ENCODE measurements at places on chromosomes 4 and X.
A peak's percentile ranks its signal among the peaks of the same experiment; 100 is the strongest.

DNA sequence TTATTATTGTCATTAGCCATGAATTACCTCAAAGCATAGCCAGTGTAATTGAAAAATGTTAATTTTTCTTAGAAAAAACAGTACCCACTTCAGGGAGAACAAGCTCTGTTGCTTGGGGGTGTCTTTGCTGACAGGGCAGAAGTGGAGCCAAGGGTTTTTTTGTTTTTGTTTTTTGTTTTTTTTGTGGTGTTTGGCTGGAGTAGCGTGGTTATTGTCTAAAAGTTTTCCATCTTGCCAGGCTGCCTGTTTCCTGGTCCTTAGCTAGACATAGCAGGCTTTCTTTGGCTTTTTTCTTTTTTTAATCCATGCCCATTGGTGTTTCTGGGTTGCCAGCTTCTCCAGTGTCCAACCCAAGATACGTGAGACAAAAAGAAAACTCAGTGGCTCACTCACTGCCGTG is 61.5 kb downstream of the CASP3 start:
- DNase-seq = no peak

DNA sequence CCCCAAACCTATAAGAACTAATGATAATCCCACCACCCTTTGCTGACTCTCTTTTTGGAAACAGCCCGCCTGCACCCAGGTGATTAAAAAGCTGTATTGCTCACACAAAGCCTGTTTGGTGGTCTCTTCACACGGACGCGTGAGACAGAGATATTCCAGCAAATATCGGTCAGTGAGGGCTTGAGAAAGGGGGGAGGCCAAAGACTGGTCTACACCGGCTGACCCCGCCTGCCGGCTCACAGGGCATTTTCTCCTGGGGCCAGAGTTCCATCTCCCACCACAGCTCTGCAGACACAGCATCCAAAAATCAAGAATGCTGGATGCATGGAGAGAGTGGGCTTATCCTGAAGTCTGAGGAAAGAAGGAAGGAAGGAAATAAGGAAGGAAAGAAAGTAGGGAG is 176.0 kb downstream of the SHOX start:
- no peak for DNase-seq

DNA sequence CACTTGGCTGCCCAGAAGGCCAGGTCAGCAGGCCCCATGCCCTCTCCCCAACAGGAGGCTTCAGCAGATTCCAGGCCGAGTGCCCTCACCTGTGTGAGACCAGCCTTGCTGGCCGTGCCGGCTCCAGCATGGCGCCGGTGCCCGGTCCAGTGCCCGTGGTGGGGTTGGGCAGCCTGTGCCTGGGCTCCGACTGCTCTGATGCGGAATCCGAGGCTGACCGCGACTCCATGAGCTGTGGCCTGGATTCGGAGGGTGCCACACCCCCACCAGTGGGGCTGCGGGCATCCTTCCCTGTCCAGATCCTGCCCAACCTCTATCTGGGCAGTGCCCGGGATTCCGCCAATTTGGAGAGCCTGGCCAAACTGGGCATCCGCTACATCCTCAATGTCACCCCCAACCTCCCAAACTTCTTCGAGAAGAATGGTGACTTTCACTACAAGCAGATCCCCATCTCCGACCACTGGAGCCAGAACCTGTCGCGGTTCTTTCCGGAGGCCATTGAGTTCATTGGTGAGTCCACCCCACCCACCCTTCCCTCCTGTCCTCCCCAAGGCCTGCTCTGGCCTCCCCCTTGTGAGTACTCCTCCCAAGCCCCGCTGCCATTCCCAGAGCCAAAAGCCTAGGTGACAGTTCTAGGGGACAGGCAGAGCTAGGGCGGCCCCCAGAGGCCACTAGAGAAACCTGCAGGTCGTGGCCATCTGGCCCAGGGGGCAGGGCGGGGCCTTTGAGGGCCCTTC is 2.3 kb downstream of the DUSP9 start:
- DNase-seq = no peak

DNA sequence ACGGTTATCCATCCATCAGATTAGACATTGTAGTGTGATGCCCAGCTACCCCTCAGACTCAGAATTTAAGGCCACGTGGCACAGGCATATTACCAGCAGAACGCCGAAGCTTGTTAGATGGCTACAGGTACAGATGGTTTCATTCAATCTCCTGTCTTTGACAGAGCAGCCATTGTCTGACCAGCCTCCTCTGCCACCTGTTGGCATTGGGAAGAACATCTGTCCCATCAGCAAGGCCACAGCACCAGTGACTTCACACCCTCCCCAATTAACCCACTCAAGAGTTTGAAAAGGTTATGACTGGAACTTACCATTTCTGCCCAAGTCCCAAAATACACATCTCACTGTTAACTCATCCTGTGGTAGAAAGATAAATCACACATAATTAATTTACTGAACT is 22.0 kb upstream of the PHKA2 start:
- no peak for DNase-seq

DNA sequence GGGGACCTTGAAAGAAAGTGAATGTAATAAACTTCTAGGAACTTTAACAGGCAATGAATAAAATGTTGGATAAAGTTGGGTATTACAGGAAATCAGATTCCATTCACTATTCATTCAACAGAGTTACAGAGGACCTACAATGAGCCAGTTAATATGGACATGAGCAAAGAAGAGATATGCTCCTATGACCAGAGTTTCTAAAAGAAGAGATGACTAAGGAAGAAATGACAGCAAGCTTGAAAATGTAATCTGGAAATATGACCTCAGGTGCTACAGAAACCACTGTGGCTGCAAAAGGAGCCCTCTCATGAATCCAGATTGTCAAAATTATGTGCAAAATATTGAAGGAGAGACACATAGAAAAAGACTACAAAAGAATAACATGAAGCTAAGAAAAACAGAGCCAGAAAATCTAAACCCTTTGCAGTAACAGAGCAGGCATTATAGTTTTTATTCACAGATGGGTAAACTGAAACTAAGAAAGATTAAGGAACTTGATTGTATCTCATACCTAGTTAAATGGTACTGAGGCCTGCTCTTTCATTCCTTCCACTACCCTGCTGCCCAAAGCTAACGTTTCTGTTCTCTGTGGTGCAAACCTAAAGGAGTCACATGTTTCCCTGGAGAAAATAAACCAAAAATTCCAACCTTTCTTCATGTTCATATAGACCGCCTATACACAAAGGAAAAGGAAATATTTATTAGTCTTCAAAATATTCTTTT is 378.3 kb downstream of the GBA3 start:
- DNase-seq = no peak

DNA sequence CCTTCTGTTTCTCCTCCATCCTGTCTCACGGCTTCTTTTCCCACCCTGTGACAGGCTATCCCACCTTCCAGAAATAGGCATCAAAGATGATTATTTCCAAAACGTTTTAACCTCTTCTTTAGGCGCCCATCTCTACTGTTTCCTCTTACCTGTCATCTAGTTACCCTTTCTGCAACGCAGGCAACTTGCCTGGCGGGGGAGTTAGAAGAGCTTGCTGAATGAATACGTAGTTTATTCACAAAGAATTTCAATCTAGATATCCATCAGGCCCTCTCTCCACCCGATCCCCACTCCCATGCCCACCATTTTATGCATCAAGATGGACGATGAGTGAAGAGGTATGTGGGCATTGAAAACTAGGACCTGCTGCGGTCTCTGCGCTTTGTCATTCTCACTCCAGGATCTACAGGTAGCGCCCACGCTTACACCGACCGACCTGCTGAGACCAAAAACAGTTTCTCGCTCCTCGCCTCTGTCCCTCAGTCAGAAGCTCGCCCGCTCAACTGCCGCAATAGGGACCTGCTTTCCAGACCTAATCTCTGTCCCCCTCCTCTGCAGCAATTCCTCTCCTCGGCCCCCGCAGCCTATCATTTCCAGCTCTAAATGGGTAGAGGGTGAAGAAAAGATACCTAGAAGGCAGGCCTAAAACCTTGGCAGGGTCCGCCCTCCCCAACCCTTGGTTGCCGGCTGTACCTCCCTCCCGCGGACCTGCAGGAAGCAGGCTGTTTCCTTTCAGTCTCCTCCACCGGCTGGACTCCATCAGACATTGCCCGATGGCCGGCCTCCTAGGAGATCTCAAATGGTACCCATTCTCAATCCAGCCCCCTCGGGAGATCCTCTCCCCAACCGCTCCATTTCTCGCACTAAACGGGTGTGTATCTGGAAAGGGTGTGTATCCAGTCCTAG is 624 bp downstream of the BEX5 start:
- no peak for DNase-seq

DNA sequence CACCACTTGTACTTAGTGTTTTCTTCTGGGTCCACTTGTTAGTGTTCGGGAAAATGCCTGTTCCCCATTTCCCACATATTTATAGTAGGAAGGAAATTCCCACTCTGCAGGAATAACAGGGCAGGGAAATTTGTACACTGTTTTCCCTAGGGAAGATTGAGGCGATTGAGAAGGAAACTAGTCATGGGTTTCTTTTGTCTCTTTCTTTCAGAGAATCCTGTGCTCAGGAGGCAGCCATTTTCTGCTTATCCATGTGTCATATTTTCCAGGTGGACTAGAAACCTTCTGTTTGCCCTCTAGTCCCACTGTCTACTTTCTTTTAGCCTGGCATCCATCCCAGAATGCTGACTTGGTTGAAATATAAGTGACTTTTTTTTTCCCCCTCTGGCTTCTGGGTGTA is 299.1 kb upstream of the ANKRD50 start:
- DNase-seq = no peak

DNA sequence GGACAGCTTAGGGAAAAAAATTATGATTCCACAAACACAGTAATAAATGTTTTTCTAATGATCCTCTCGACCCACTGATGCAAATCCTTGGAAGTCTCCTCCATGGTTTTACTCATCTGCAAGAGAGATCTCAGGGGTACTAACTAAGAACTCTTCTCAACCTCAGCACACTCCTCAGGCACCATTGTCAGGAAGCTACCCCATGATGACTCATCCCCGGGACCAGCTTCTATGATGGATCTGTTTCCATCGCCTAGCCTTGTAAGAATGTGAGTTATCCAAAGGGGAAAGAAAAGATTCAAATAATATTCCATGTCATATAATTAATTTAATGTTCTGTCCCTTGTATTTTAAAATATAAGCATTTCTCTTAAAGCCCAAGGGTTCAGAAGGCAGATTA is 816.1 kb upstream of the IGFBP7 start:
- no peak for DNase-seq

- DNase-seq = no peak
Observed at GRCh38 chr4:42600578-42600977, 56.3 kb downstream of the ATP8A1 start.

GRCh38 chr4:6204098-6204497 is 3.7 kb upstream of the JAKMIP1 start:
- no peak for DNase-seq

DNA sequence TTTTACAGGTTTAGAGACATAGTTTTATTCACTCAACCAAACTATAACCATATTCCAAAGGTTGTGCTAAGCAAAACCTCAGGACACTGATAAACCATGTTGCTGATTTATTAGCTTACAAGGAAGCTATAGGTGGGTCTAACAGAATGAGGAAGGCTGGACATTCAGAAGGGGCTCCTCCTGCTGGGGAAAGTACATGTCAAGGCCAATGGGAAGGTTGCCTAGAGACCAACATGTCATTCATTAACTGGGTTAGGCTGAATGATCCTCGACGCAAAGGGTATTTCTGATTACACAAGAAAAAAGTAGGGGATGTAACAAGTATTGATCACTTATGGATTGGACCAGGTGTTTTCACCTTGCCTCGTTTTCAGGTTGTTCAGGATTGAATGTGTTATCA is 30.3 kb downstream of the SLC10A6 start:
- DNase-seq = no peak

GRCh38 chr4:24930151-24930550 is 17.3 kb upstream of the CCDC149 start:
- no peak for DNase-seq

GRCh38 chr4:87093443-87094123 is 126.8 kb downstream of the KLHL8 start:
- DNase-seq = no peak

DNA sequence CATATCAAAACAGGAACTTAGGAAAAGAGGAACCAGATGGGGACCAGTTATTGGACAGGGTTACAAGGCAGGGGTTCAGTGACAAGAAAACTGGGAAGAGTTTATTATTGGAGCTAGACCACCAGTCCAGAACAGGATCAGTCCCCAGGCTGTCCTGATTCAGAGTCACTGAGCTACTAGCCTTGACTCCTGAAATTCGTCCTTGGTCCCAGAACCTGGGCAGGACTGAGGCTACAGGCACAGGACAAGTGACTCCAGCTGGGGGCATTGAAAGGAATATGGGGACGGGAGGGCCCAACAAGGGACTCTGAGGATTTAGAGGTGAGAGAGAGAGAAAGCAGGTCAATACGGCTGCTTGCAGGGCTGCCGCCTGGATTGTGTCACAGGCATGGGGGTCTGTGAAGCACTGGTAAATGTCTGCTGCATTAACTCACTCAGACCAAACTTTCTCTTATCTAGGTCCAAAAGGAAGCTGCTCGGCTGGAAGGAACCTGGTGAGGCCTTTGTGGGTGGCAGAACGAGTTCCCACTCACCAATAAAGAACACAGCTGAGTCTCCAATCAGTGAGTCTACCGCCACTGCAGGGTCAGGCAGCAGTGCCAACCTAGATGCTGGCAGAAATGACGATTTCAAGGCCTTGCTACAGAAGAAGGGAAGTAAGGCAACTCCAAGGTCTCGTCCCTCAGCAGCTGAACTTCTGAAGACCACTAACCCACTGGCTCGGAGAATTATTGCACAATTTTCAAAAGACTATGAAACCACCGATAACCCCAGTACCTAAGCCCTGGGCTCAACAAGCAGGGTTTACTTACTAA is 11.3 kb upstream of the RTL5 start:
- no peak for DNase-seq

- peak; percentile 38 for DNase-seq
Observed at GRCh38 chr4:145804116-145804515, 124.2 kb downstream of the C4orf51 start.

DNA sequence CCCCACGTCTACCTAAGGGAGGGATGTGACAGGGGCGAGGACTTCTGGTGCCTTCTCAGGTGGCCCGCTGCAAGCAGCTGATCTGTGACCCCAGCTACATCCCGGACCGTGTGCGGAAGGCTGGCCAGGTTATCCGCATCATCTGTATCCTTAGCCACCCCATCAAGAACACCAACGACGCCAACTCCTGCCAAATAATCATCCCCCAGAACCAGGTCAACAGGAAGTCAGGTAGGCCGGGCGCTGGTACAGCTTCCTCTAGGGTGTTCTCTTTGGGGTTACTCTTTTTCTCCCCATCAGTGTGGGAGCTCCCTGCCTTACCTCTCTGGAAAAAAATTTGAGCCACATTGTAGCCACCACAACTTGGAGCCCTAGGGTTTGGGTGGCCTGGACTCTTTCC is 2.4 kb upstream of the FAM50A start:
- DNase-seq = no peak

DNA sequence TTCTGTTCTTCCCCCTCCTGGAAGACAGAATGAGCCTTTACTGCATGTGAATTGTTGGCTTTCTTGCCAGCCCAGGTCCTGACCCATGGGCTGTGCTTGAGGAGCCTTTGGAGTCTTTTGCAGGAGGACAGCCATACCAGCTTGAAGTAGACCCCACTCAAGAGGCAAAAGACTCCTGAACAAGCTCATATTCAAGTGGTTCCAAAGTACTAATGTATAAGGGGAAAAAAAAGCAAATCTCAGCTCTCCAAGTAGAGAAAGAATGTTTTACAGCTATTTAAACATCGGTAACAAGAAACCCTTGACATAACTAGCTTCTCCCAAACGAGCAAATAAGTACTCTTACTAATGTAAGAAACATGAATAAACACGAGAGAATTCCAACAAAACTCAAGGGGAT is 174.9 kb upstream of the MXRA5 start:
- no peak for DNase-seq

- no peak for DNase-seq
Observed at GRCh38 chrX:65014230-65014629, 38.0 kb upstream of the ZC4H2 start.
